ENCODE measurements at places on chromosomes 12 and 14.

DNA sequence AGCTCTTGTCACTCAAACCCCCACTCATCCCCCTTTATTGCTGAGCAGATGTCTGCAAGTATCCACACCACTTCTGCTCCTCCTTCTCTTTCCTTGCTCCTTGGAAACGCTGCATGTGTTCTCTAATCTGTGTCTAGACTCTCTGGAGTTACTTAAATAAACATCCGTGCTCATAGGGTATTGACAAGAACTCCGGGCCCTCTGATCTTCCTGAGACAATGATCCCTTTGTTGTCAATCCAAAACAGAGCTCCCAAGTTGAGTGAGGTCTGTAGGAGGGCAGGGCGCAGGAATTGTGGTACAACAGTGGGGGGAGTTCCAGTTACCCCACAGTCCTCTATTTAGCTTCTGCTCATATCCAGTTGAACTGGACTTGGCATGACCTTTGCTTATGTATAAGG is 489.0 kb downstream of the SNAPC1 start:
- no peak for DNase-seq

- DNase-seq = no peak
These were observed 76.7 kb upstream of the ELK3 start for GRCh38 chr12:96117460-96117859.

DNA sequence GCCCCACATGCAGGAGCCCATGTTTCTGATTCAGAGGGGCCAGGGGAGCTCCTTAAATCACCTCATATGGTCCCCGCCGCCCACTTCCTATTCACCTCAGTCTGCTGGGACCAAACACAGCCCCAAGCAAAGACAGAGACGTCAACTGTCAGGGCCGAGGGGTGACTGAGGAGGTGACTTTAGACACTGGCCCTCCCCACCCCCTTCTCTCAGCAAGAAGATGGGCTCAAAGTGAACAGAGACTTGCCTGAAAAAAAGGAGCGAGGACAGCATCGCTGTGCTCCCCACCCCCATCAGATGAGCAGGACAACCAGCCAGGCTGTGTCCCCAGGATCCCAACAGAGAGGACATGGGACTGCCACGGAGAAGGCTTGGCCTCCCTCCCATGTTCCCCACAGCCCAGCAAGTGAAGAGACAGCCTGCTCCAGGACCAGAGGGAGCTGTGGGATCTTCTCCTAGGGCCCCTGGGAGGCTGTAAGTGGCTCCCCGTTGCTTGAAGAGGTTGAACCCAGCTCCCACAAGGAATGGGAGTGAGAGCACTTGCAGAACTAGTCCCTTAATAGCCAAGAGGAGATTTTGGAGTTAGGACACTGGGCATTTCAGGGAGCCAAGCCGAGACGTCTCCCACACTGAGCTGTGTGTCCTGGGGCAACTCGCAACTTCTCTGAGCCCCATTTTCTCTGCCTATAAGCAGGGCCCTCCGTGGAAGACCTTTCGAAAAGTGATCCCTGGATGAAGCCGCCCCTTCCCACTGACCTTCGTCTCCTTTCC is 1.3 kb upstream of the KRT79 start:
- DNase-seq = no peak

DNA sequence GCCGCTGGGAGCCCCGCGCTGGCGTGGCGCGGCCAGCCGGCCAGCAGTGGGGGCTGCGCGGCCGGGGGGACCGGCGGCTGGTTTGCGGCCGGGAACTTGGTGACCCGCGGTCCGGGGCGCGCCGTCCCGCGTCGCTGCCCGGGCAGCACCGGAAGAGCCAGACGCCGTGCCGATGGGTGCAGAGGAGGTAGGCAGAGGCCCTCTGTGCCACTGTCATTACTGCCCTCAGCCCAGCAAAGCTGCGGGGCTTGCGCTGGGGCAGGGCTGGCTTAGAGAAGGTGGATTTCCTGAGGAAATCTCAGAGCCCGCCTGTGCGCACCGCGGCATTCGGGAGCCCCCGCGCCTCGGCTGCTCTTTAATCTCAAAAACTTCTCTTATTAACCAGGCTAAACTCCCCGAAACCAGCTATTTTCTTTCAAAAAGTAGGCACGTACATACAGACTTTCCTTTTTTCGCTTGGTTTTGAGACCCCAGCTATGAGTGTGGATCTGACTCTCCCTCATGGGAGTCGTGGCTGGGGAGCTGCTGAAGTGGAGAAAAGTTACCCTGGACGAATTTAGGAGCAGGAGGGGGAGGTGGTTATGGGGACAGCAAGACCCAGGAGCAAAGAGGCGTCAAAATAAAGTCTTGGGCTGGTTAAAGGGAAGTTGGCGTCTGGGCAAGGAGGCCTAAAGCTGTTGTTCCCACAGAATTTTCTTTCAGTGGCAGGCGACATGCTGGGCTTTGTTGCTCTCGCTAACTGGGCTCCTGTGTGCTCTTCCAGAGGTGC is 802 bp downstream of the SUSD6 start:
- peak; percentile 44 for DNase-seq

DNA sequence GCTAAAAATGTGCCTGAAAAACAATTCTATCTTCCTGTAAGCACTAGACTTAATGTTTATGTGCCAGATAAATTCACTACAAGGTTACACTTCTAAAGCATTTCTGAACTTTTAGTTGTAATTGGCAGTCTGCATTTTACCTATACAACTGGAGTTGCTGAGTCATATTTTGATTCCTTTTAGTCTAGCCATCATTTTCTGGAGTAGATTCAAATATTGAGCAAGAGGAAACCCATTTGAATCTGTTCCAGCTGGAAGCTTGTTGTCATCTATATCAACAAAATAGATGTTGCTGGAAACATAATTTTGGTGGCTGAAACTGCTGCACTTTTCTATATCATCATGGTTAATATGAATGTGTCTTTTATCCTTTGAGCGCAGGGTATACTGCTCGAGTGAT is 122.2 kb upstream of the CCDC175 start:
- DNase-seq = peak; percentile 19

DNA sequence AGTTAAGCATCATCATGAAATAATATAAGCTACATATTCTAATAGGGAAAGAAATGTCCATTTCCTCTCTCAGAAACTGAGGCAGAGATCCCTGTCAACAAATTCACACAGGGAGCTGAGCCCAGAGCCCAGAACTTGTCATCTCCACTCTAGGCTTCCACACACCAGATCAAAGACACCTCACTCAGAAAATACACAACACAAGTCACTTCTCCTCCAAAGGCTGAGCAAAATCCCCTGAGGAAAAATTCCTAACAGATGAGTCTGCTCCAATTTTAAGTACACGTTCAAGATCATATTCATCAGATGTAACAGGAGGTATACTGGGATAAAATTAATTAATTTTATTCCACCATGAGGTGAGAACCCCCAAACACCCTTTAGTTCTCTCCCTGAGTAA is 227.3 kb downstream of the DPF3 start:
- no peak for DNase-seq

- no peak for DNase-seq
These were observed 201.7 kb downstream of the TSPAN9 start for GRCh38 chr12:3278681-3279414.

DNA sequence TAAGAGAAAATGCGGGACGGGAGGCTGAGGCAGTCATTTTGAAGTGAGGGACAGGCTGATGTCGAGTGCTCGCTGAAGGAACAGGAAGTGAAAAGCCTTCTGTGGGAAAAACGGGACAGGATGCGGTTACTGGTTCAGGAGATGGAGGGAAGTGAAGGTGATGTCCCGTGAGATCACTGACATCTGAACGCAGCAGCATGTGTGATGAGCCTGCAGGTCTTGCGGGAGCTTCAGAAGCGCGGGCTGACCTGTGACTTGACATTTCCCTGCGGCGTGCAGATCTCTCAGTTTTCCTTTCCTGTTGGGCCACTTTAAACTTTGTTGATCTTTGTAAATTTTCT is 77.8 kb downstream of the DDX51 start:
- peak; percentile 32 for DNase-seq

GRCh38 chr14:64788706-64789105 is 84.5 kb downstream of the PLEKHG3 start:
- peak; percentile 38 for DNase-seq

- DNase-seq = no peak
These were observed 12.7 kb downstream of the INF2 start for GRCh38 chr14:104702106-104702505.

DNA sequence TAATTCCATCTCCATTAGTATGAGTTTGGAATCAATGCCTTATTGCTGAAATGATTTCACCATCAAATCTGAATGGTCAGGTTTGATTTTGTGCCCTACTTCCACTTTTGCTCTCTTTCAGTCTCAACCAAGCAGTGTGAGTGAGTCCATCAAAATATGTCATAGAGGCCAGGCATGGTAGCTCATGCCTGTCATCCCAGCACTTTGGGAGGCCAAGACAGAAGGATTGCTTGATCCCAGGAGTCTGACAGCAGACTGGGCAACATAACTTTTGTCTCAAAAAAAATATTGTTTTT is 22.0 kb upstream of the HSP90B1 start:
- DNase-seq = no peak

DNA sequence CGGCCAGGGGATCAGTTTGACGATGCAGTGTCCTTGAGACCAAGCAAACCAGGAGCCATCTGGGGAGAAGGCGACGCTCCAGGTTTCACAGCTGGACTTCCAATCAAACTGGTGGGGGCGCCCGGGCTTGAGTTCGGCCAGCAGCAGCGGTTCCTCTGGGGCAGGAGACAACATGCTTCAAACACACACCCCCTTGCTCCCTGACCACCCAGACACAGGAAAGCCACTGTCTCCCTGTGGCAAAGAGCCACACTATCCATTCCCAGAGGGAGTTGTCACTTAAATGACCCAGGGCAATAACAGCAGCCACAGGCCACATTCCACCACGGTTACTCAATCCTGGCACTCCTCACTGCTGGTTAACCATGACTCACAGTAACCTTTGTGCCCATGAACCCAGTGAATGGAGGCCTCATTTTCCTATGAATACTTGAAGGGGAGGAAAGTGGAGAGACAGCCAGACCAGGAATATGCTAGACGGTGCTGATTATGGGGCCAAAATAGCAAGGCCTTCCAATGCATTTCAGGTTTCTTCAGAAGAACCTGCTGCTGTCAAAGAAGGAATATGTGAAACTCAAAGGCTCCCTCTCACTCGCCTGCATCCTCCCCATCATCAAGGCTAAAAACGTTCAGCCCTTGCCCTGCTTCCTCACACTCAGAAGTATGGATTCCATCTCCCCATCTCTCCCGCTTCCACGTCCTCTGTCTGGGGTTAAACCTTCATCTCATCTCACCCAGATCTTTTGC is 8.5 kb downstream of the WSB2 start:
- DNase-seq = peak; percentile 96

- no peak for DNase-seq
These were observed 364.7 kb downstream of the NUAK1 start for GRCh38 chr12:105774037-105774436.

- DNase-seq = no peak
These were observed 1.3 kb downstream of the TM7SF3 start for GRCh38 chr12:27012982-27013255.

GRCh38 chr12:76084863-76085519 is 506 bp upstream of the NAP1L1 start:
- peak; percentile 81 for DNase-seq

DNA sequence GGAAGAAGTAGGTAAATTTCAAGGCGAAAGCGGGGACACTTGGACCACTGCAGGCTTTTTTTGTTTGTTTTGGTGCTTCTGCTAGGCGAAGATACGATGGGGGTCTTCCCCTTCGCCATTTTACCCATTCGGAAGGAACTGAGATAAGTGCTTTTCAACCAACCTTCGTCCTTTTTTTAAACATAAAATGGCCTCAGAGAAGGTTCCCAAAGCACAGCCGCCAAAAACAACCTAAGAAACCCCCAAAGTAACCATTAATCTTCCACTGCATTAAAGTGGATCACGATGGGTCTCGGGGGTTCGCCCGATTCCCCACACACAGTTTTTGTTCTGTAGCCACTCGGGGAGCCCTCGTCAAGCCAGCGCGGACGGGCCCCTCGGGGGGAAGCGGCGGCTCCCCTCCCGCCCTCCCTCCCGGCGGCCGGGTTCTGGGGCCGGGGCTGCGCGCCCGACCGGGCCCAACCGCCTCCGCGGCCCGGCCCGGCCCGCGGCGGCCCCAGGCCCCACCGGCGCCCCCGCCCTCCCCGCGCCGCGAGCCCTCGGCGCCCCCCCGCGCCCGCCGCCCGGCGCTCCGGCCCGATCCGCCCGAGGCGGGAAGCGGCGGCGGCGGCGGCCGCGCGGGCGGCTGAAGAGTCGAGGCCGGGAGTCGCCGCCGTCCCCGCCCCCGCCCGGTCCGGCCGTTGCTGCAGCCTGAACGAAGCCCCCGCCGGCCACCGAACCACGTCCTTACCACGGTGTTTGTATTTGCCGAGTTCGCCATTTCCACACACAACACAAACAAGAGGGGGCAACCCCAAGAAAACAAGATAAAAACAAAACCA is 790 bp downstream of the GTF2A1 start:
- peak; percentile 38 for DNase-seq

DNA sequence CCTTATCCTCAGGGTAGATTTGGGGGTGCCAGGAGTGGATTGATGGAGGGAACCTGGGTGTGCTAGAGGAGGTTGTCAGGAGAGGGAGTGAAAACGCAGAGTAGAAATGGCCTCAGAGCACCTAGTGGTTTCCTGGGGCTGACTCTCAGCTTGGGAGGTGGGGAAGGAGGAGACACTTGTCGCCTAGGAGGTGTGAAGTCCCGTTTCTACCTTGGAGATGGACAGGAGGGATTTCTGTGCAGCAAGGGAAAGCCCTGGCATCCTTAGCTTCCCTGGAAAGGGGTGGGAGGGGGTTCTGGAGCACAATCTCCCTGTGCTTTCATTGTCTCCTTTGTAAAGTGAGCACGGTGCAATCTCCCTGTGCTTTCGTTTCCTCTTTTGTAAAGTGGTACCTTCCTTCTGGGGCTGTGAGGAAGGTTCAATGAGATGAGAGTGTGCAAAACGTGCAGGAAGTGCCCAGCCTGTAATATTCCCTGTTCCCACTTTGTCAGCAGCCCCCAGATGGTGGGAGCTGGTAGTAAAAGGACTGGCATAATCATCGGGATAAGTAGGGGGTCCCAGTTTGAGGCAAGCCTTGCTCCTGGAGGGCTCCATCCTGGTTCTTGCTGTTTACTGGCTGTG is 1.6 kb downstream of the OAS3 start:
- DNase-seq = no peak

DNA sequence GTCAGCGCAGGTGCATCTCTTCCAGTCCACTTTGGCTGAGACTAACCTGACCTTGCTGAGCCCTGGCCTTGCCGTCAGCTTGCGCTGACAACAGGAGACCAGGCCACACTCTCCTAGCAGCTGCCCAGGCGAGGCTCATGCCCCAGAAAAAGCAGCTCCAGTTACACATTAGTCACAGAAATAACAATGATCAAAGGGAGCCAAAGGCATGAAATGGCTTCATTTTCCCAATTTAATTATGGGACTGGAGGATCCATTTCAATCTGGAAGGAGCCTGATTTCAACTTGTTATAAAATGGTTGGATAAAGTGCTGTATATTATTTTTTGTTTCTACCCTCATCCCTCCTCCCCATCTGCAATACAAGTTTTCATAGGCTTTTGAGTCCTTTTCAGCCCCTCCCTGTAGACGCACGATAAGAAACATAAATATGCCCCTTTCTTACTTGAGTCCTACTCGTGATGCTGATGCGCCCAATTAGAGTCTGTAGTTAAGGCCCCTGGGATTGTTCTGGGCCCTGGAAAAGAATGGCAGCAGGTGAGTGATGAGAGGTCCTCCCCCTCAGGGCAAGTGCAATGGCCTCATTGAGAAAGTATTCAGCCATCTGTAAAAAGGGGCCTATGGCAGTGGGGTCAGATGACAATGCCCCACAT is 376.0 kb downstream of the C12orf75 start:
- DNase-seq = peak; percentile 63

Data from dermis microvascular lymphatic vessel endothelial cell (primary cell).